ENCODE measurements at places on chromosomes 7 and 10.

- DNase-seq = no peak
Observed at GRCh38 chr7:66258409-66258808, 53.3 kb downstream of the TPST1 start.

- DNase-seq = no peak
Observed at GRCh38 chr10:33963729-33964128, 629.3 kb upstream of the NRP1 start.

DNA sequence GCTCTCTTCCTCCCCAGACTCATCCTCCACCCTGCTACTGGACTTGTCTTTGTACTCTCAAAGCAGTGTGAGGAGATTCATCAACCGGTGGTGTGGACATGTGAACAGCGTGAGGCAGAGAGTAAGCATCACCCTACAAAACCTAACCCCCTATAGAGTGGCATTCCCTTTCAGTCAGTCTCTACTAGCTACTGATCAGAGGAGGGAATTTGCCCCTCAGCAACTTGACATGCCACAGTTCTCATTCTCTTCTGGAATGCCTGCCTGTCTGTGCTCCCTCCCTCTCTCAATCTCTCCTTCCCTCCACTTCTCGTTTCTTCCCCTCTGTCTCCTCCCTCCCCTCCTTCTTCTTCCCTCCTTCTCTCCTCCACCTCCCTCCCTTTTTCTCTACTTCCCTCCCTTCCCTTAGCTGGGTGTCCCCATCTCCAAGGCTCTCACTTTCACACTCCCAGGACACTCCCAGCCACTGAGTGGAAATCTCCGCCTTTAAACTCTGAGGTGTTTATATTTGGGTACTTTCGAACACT, 24.6 kb downstream of the H2AZ2 start:
- no peak for DNase-seq

- peak; percentile 40 for DNase-seq
Observed at GRCh38 chr10:119859420-119860258, 13.0 kb downstream of the MCMBP start.

GRCh38 chr7:47357863-47358262, 224.0 kb downstream of the TNS3 start:
- DNase-seq = no peak

GRCh38 chr10:99303899-99304861, 25.0 kb upstream of the CNNM1 start:
- no peak for DNase-seq

- DNase-seq = no peak
Observed at GRCh38 chr10:19840776-19841175, 24.5 kb downstream of the PLXDC2 start.

DNA sequence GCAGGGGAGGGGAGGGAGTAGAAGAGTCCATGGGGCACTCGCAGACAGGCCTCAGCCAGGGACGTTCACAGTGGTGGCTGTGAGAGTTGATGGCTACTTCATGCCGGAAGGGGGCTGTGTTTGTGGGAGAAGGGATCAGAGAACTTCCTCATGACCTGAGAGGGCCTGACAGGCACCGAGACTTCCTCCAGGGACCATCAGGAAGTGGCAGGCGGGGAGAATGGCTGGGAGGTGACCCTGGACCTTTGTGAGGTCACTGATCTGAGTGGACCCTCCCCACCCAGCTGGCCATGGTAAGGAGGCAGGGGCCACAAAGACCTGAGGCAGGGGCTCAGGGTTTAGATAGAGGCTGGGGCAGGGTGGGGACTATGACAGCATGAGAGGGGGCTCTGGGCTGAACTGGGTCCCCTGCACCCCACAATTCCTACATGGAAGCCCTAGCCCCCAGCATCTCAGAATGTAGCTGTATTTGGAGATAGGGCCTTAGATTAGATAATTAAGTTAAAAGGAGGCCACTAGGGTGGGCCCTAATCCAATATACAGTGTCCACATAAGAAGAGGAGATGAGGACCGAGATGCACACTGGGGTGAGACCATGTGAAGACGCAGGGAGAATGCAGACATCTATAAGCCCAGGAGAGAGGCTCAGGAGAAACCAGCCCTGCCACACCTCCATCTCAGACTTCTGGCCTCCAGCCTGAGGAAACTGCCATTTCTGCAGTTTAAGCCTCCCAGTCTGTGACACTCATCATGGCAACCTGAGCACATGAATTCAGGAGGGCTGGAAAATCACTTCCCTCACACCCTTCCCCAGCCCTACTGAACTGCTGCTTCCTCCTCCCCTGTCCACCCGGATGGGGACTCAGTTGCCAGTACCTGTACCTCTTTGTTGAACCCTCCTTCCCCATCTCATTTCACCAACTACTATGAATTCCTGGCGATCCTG, 273.9 kb upstream of the ZNF32 start:
- no peak for DNase-seq

- no peak for DNase-seq
Observed at GRCh38 chr10:534047-534566, 155.4 kb downstream of the DIP2C start.

- DNase-seq = no peak
Observed at GRCh38 chr7:127927348-127927696, 103.9 kb downstream of the LRRC4 start.

DNA sequence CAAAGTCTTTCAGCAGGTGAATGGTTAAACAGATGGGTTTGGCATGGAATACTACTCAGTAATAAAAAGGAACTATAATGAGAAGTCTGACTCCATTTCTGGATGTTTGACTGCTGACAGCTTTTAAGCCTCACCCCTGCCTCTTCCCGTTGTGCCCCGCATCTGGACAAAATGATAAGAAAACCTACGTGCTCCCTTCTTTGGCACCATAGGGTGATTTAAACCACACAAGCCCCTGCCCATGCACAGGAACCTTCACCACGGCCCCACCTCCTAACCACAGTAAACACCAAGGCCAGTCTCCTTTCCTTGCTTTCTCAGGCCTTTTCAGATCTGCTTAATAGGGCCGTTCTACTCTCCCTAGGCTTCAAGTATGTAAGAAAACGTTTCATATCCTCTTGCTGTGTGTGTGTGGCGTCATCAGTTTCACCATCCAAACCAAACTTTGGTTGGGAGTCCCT, 47.1 kb upstream of the UBN2 start:
- no peak for DNase-seq

- no peak for DNase-seq
Observed at GRCh38 chr7:87028636-87029035, 30.8 kb downstream of the ELAPOR2 start.

GRCh38 chr10:96588060-96588554, 1.3 kb upstream of the TM9SF3 start:
- no peak for DNase-seq

GRCh38 chr7:55593515-55594318, 21.4 kb upstream of the VOPP1 start:
- peak; percentile 64 for DNase-seq

GRCh38 chr7:98091061-98091460, 15.6 kb upstream of the LMTK2 start:
- DNase-seq = no peak

DNA sequence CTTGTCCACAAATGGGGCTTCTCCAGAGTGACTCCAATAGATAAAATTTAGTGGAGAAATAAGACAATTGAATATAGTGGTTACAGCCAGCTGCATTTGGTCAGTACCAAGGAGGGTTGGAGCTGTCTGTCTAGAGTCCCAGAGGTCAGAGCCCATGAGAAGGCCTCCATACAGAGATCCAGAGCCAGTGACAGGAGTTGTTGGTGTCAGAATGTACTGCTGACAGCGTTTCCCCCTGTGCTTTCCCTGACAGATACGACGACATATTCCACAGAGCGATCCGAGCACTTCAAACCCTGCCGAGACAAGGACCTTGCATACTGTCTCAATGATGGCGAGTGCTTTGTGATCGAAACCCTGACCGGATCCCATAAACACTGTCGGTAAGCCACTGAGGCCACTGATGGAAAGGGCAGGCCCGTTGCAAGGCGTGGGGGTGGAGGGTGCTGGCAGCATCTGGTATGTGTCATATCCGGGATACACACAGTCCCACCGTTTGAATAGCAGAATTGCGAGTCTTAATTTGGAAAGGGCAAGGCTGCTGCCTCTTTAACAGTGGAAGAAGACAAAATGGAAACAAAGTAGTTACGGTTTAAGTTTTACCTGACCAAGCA, 483.6 kb downstream of the NRG3 start:
- DNase-seq = no peak

DNA sequence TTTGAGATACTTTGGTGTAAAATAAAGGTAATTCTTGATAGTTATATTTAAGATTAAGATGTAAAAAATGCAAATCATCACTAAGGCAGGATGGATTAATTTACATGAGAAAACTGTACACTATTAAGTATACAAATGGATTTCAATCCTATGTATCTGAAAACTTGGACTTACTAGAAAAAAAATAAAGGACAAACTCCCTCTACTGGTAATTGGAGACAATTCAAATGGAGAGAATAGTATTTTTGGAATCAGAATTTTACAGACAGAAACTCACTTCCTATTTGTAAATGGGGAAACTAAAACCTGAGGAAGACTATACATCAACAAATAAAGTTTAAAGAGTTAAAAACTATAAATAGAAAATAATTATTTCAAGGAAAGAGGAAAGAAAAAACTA, 62.6 kb downstream of the CUL2 start:
- no peak for DNase-seq

- DNase-seq = no peak
Observed at GRCh38 chr10:49414496-49414895, 18.6 kb upstream of the DRGX start.

- no peak for DNase-seq
Observed at GRCh38 chr7:89133819-89134218, 338.3 kb upstream of the TEX47 start.

DNA sequence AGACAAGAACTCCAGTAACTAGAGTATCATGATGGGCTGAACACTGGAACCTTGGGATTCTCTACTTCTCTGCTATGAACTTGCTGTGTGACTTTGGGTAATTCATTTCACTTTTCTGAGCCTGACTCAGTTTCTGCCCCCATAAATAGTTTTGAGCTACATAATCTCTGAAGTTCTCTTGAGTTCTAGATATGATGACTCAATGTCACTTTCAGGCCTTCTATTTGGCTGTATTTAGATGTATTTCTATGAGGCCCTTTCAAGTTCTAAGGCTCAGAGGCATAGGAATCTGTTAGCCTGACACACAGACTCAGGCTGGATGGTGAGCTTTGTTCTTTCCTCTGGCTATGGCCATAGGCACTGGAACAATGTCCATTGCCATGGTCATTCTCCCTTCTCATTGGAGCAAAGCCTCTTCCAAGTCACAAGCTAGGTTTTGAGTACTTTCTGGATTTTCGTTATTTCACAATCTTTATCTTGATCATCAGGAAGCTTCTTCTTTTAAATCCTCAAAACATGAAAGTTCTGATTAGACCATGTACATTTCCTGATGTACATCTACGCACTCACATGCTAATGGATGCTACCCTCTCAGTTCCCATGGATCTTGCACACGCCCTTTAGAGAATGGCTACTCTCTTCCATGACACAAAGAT, 101.6 kb downstream of the TES start:
- no peak for DNase-seq

GRCh38 chr7:30178748-30179436, 44.1 kb downstream of the MTURN start:
- no peak for DNase-seq

DNA sequence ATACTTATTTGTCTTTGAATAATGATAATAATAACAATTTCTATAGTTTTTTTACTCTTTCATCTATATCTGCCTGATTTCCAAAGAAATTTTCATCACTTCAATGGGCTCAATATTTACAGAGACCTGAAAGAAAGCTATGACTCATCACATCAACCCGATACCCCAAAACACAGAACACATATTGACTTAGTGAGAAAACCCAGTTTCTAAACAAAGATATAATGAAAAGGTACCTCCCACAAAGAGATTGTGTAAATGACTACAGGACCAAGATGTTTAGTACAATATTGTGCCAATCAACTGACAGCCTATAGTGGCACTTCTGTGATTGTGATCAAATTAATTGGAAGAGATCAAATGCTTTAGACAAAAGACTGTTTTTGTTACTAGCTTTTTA, 133.9 kb downstream of the PCDH15 start:
- DNase-seq = no peak

DNA sequence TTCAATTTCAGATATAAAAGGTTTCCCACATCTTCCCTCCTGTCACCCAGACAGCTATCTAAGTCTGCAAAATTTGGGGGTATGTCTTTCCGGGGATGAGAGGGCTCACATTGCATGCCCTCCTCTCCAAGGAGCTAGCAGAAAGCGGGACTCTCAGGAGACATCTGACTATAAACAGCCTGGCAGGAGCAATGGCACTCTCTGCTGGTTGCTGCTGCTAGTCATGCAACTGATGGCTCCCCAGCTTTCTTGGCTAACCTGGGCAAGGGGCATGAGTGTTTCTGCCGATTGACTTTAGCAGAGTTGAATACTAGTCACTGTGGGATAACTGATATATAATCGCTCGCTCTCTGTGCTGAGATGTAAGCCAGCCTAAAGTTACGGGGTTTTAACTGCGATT, 12.0 kb downstream of the TBX20 start:
- DNase-seq = no peak

- DNase-seq = no peak
Observed at GRCh38 chr10:122476333-122476695, 15.0 kb downstream of the HTRA1 start.
